ENCODE measurements at places on chromosomes 12 and 14.
A peak's percentile ranks its signal among the peaks of the same experiment; 100 is the strongest.

- DNase-seq, result peak; percentile 80
Observed at GRCh38 chr12:73815072-73815645, 722.5 kb upstream of the ATXN7L3B start.

DNA sequence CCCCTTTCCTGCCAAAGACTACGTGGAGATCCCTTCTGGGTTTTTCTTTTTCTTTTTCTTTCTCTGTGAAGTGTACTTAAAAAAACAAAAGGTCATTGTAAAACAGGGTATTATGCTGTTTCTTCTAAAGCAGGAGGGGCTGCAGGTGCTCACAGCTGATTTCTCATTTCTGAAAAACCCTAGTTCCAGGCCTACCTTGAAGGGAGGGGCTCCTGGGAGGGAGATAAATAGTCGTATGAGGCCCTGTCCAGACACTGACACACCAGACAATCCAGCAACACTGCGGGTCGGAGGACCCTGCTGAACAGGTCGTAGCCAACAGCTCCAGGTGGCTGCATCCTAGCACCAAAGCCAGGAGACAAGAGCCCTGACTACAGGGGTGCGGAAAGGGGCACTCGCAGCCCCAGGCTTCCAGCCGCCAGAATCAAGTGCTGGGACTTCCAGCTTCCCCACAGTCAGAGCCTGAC lies 41.1 kb downstream of the PSMA6 start:
- no peak for DNase-seq

DNA sequence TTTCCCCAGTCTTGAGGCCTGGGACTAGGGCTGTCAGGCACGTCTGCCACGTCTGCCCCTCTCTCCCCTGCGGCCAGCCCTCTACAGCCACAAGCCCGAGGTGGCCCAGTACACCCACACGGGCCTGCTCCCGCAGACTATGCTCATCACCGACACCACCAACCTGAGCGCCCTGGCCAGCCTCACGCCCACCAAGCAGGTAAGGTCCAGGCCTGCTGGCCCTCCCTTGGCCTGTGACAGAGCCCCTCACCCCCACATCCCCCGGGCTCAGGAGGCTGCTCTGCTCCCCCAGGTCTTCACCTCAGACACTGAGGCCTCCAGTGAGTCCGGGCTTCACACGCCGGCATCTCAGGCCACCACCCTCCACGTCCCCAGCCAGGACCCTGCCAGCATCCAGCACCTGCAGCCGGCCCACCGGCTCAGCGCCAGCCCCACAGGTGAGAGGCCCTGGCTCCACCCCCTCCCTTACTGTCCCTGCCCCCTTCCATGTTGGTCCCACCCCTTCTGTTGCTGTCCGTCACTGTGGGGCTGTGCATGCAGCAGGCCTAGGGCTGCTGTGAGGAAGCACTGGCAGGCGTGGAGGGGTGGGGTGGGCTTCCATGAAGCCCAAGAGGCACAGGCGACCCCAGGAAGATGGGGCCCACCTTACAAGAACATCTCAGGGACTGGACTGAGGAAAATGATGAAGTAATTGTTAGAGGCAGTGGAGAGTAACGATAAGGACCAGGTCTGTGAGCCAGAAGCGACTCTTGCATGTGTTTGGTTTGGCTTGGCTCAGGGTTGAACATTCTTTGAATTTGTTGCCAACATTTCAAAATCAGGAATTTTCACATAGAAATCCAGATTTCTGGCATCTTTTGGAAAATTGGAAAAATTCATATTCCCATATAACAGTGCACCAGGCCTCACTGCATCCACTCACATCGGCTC lies 16.8 kb downstream of the C12orf43 start:
- DNase-seq, result peak; percentile 45

GRCh38 chr12:105555556-105556295 lies 225.2 kb downstream of the C12orf75 start:
- DNase-seq, result no peak

DNA sequence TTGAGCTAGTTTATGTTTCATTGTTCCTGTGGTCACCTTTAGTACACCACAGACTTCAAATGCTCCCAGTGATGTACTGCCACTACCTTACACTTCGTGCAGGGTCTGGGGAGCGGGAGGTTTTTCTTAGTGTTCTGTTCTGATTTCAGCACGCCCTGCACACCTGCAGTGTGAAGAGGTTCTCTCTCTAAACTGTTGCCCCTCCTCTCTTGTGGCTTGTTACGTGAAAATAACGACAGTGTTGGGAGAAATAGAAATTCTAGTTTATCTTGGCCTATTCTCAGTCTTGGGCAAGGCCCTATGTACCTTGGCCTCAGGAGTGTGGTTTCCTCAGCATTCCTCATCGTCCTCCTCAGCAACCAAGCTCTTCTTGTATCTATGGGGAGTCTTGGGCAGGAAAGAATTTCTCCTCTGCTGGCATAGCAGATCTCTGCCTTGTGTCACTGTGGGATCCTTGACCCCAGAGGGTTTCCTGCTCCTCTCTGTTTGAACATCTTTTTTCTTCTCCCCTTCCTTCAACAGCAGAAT lies 48.6 kb downstream of the EIF2S3B start:
- no peak for DNase-seq

GRCh38 chr12:4540170-4540569 lies 1.5 kb downstream of the RAD51AP1 start:
- no peak for DNase-seq

DNA sequence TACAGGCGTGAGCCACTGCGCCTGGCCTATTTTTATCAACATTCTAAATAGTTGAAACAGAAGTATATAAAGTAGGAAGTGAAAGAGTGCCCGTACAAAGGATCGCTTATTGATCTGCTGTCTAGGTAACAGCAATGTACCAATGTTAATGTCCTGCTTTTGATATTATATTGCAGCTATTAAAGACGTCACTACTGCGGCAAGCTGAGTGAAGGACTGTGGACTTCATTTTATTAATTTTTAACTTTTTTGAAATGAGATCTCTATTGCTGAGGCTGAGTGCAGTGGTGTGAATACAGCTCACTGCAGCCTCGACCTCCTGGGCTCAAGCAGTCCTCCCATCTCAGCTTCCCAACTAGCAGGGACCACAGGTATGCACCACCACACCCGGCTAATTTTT lies 10.8 kb downstream of the PTGR2 start:
- DNase-seq, result no peak

DNA sequence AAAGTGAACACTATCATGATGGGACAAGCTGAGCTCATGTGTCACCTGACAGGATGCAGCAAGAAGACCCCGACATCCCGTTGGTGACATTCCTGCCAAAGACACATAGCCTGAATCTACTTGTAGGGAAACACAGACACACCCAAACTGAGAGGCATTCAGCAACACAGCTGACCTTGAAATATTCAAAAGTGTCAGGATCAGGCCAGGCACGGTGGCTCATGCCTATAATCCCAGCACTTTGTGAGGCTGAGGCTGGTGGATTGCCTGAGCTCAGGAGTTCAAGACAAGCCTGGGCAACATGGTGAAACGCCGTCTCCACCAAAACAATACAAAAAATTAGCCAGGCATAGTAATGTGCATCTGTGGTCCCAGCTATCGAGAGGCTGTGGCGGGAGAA lies 232.0 kb upstream of the PLXNC1 start:
- peak; percentile 29 for DNase-seq

GRCh38 chr12:39587225-39587624 lies 32.4 kb downstream of the ABCD2 start:
- no peak for DNase-seq

DNA sequence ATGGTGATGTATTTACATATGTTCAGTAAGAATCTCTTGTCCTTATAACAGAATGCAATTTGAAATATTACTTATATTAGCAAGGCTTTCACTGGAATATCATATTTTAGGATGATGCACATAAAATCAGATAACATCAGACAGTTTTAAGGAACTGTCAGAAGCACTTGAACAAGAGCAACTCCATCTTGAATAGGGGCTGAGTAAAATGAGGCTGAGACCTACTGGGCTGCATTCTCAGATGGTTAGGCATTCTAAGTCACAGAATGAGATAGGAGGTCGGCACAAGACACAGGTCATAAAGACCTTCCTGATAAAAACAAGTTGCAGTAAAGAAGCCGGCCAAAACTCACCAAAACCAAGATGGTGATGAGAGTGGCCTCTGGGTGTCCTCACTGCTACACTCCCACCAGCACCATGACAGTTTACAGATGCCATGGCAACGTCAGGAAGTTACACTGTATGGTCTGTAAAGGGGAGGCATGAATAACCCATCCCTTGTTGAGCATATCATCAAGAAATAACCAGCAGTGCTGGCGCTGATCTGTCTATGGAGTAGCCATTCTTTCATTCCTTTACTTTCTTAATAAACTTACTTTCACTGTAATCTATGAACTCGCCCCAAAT lies 27.6 kb upstream of the ETV6 start:
- DNase-seq, result peak; percentile 80

DNA sequence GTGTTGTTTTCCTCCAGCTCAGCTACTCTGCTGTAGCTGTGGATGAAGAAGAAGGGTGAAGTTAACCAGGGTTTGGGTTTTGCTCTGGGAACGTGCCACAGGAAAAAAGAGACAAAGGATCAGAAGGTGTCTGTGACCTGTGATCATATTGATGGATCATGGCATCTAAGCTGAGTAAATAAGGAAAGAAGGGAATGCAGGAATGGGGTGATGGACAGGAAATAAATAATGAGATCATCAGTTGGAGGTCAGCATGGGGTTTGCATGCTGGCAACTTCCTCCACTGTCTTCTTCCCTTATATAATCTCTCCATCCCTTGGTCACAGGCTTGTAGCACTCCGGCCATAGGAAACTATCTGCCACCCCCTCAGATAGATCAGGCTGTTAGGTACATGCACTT lies 430.3 kb upstream of the PDE3A start:
- DNase-seq, result no peak

DNA sequence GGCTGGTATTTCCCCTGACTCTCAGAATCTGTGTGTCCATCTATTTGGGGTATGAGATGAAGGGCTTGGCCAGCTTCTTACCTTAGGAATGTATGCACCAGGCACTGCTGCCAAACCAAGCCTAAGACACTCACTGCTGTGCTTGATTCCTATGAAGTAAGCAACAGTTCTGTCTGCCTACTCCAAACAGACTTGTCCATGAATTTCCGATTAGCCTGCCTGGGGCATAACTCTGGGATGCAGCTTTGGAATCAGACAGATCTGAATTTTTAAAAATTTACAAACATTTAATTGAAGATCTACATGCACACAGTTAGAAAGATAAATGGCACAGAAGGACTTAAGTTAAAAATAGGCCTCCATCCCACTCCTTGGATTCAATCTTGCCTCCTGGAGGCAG lies 59.5 kb upstream of the JDP2 start:
- no peak for DNase-seq

DNA sequence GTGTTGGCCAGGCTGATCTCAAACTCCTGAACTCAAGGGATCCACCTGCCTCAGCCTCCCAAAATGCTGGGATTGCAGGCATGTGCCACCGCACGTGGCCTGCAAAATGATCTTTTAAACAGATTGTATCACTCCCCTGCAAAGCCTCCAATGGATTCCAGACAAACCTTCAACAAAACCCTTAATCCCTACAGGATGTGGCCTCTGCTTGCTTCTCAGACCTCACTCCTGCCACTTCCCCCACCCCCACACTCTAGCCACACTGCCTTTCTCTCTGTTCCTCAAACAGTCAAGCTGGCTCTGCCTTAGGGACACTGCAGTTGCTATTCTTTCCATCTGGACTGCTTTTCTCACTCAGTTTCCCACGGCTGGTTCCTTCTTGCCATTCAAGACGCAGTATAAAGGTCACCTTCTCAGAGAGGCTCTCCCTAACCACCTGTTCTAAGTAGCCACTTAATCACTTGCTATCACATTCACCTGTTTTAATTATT lies 47.3 kb upstream of the TMED10 start:
- DNase-seq, result peak; percentile 91

- peak; percentile 48 for DNase-seq
Observed at GRCh38 chr12:113537751-113538087, 66.0 kb upstream of the LHX5 start.

DNA sequence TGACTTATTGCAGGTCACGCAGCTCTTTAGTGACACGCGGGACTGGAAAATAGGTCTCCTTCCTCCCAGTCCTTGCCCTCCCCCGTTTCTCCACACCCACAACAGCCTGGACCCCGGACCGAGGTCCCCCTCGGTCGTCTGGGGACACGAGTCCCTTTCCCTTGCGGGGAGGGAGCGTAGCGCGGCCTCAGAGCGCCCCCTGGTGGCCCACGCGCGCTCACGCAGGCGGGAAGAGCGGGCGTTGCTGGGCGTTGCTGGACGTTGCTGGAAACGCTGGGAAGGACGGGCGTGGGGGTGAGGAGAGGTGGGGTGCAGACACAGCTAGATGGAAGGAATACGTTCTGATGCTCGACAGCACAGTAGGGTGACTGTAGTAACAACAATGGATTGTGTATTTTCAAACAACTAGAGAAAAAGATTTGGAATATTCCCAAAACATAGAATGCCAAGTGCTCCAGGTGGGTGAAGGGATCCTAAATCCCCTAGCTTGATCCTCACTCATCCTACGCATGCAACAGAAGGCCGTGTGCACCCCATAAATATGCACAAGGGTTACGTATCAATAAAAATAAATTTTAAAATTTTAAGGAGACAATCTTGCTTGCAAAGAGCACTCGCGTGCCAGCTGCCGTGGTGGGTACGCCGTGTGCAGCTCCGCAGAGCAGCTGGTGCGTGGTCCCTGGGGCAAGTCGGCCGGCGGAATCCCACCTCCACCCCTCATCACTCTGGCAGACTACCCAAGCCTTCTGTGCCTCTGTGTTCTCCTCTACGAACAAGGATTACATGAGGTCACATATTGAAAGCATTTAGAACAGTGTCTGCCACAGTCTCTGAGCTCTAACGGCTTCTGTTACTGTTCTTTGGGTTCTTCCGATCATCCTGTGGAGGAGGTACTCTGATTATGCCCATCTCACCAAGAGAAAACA lies 87.4 kb downstream of the B4GALNT3 start:
- DNase-seq, result peak; percentile 72

DNA sequence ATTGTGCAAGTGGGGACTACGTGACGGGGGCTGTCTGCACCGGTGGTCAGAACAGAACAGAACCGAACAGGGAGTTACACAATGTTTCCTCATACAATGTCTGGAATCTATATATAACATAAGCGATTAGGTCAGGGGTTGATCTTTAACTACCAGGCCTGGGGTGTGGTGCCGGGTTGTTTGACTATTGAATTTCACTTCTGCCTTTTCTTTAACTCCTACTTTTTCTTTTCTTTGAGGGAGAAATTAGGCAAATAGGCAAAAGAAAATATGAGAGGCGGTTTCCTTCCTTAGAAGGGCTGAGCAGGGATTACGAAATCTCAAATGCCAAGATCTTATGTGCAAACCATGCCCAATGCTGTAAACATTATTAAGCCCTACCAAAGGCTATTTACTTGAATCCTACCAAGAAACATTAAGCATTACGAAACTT lies 140.3 kb downstream of the SLC38A6 start:
- DNase-seq, result no peak

DNA sequence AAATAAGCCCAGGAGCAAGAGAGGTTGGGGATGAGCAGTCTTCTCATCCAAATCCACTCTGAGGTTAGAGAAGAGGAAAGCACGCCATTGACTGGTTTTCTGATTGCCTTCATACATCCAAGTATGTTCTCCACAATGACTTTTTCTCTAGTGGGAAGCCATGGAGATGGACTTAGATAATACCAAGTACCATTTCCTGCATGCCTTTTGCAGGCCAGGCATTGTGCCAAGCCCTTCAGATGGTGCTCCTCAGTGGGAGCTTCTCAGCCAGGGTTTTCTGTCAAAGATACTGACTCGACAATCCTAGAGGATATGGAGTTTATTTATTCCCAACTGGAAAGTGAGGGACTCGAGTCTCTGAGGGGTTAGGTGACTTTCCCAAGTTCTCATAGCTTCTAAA lies 218.0 kb downstream of the ZFP36L1 start:
- DNase-seq, result no peak

Measured in mesendoderm (in vitro differentiated cells).